ENCODE measurements at places on chromosomes 16 and 17.

DNA sequence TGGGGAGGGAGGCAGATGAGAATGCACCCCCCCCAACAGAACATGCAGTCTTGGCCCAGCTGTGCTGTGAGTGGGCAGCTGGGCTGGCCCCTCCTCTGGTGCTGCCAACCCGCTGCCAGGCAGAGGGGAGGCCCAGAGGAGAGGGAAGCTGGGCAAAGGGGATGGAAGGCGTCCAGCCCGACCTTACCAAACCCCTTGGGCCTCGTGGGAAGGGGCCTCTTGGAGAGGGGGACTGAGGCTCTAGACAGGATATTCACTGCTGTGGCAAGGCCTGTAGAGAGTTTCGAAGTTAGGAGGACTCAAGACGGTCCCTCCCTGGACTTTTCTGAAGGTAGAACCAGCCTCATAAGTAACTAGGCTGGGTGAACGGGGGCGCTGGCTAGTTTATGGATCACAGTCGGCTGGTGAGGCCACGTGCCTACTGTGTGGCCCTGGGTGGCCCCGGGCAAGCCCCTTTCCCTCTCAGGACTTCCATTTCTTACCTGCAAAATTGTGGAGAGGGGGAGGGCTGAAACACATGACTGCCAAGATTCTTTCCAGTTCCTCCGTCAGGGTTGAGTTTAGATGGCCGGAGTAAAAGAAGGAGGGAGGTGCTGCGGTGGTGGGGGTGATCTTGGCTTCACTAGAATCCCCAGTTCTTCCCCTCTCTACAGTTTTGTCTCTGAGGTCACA, 857 bp upstream of the STAT5A start:
- DNase-seq = no peak

GRCh38 chr16:24203675-24204074, 52.5 kb upstream of the CACNG3 start:
- DNase-seq = no peak

DNA sequence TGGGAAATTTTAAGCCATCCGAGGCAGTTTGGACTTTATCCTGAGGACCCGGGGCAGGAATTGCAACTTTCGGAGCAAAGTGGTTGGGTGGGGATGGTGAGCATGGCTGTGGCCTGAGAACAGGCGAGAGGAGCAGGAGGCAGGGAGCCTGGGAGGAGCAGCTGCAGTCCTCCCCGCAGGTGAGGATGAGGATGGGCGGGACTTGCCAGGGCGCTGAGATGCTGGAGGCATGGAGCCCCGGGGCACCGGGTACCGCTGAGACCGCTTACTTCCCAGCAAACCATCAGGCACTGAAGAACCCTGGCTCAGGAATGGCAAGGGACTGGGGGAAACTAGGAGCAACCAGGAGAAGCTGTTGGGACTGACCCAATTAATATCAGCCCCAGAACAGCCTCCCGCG, 210.8 kb downstream of the GSG1L start:
- no peak for DNase-seq

- DNase-seq = no peak
Observed at GRCh38 chr16:74740795-74741304, 33.8 kb downstream of the FA2H start.

- no peak for DNase-seq
Observed at GRCh38 chr17:46772475-46773220, 45.8 kb downstream of the WNT3 start.

DNA sequence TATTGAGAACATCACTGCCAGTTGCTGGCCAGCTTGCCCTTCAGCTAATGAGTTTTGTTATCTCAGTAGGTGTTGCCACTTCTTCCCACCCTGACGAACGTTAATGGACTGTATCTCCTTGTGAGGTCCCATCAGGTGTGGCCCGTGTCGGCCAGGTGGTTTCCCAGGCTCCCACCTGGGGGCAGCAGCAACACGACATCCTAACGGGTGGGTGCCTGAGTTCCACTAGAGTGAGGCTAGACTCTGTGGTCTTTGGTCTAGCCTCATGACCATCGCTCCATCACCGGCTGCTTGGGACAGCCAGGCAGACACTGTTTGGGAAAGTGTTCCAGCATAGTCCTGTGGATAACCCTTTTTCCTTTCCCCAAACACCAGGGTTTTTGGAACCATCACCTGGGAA, 45.6 kb upstream of the LCMT1 start:
- DNase-seq = no peak

GRCh38 chr17:52105591-52105990, 52.9 kb downstream of the CA10 start:
- no peak for DNase-seq

GRCh38 chr16:73176577-73177013, 128.7 kb upstream of the ZFHX3 start:
- no peak for DNase-seq

DNA sequence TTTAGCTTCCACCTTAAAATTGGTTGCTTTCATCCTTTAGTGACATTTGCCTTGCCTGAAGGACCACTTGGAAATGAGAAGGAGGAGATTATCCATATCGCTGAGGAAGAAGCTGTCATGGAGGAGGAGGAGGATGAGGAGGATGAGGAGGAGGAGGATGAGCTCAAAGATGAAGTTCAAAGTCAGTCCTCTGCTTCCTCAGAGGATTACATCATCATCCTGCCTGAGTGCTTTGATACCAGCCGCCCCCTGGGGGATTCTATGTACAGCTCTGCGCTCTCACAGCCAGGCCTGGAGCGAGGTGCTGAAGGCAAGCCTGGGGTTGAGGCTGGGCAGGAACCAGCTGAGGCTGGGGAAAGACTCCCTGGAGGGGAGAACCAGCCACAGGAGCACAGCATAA, 11.5 kb upstream of the TMEM106A start:
- no peak for DNase-seq

GRCh38 chr17:44970136-44970741, 2.1 kb upstream of the C1QL1 start:
- DNase-seq = no peak

GRCh38 chr16:31262084-31262483, 2.3 kb downstream of the ITGAM start:
- DNase-seq = no peak

- DNase-seq = peak; percentile 17
Observed at GRCh38 chr16:477301-478157, 50.0 kb upstream of the CAPN15 start.

- no peak for DNase-seq
Observed at GRCh38 chr17:43839670-43840108, 6.7 kb upstream of the MPP3 start.

- no peak for DNase-seq
Observed at GRCh38 chr17:55388842-55389241, 32.8 kb downstream of the MMD start.

GRCh38 chr17:80289616-80290015, 29.0 kb downstream of the RNF213 start:
- no peak for DNase-seq

GRCh38 chr16:23371368-23371767, 69.3 kb downstream of the SCNN1B start:
- no peak for DNase-seq

DNA sequence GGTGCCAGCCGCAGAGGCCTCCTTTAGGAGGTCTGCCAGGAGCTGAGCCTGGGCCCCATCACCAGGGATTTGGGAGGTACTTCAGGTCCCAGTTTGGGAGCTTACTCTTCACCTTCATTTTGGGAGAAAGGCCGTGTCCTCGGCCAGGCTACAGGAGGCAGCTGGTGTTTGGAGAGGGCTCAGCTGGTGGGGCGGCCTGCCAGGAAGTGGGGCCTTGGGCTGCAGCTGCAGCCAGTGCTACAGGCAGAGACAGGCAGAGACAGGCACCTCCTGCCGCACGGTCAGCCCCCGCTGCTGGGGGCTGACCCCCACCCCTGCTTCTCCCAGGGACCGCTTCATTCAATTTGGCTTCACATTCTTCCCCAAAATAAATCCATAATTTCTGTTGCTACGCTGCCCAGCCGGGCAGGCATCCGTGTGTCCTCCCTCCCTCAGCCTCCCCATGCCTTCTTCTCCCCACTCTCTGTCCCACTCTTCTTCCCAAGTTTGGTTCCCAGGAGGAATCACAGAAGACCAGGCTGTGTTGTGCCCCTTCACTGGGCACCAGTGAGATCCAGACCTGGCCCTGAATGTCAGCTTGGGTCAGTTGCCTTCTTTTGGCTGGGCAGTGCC, 6.1 kb downstream of the TMEM235 start:
- DNase-seq = no peak

DNA sequence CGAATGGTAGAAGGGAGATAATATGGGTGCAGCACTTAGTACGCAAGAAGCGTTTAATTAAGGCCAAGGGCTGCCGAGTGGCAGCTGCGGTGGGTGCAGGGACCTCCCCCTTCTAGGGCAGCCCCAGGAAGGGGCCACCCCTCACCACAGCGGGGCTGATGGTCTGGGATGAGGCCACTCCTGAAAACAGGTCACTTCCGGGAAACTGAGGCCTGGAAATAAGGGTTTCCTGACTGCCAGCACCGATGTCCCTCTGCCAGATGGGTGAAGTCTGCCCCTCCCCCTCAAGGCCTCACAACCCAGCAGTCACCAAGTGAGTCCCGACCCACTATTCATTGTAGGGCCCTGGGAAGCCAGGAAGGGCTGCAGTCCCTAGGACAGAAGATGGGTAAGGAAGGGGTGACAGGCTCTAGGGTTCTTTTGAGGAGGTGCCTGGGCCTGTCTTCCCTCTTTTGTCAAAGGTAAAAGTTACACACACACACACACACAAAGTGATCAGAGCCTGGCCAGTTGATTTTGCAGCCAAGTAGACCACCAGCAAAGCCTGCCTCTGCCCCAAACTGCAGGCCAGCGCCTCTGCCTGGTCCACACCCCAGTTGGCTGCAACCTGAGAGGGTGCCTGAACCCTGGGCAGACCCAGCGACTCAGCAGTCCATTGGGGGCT, 12.5 kb downstream of the SREBF1 start:
- no peak for DNase-seq

GRCh38 chr17:49230636-49231562, at the start of gene PHOSPHO1:
TSS of gene PHOSPHO1 (minus strand) at chr17:49230787. CDS start at chr17:49226691, 4,096 bp downstream.
- DNase-seq = peak; percentile 37

- DNase-seq = peak; percentile 8
Observed at GRCh38 chr16:82456683-82457082, 170.1 kb upstream of the CDH13 start.

DNA sequence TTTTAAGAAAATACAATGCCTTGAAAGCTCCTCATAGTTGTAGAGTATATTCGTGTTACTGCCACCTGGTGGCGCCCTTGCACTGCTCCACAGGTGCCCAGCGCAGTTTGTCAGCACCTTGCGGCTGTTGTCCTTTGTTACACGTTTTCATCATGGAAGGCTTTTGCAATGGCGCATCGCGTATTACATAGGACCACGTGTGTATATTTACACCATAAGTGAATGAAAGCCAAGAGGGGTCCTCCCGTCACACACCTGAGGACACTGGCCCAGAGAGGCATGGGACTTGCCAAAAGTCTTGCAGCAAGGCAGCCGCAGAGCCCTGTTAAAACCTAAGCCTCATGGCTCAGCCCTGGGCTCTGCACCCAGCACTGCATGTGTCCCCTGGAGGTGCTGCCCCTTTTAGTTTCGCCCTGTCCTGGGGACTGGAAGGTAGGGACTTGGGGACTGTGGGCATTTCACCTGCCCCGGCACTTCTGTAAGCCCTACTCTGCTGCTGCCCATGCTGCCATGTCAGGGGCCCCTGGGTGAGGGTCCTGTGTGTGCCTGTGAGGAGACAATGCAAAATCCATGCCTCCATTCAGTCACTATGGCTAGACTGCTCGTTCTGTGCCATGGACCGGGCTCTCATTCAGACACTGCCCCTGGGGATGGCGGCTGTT, 24.3 kb downstream of the POLR3E start:
- peak; percentile 60 for DNase-seq

DNA sequence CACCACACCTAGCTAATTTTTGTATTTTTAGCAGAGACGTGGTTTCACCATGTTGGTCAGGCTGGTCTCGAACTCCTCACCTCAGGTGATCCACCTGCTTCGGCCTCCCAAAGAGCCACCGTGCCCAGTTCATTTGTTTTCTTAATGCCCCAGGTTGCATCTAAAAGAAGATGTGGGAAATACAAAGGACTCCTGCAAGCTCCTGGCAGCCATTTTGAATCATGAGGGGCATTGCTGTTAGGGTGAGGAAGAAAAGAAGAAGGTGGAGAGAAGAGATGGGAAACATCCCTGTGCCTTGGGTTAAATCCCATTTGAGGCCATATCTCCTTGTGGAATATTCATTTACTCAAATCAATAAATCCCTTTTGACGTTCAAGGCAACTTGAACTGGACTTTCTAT, 365.3 kb upstream of the ERCC4 start:
- DNase-seq = no peak

DNA sequence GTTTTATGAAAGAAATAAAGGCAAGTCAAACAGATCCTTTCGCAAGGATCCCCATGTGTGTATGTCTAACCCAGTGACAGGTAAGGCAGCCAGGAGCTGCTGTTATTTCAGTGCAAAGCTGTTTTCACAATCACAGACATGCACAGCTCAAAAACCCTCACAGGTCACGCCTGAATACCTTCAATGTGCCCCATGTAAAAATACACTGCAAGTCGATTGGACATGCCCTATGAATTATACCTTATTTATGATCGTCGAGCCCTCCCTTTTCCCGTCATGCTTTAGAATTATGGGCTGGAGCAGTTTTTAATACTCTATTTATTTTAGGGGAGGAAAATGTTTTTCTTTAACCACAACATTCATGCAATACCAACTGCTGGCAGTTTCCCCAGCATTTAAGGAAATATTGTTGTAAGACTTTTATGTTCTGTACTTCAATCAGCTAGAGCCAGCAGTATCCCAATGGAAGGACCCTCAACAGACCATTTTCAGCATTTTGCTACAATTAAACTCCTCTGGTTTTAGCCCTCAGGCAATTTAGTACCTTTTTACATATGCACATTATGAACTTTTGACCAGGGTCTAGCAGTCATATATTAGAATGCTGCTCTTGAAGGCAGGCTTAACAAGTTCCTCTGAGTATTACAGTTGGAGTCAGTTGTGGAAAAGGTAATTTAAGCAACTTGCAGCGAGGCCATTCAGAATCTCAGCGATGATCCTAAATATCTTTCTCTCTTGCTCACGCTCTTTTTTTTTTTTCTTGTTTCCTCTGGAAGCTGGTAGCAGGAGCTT, 362.2 kb downstream of the WWOX start:
- DNase-seq = no peak

DNA sequence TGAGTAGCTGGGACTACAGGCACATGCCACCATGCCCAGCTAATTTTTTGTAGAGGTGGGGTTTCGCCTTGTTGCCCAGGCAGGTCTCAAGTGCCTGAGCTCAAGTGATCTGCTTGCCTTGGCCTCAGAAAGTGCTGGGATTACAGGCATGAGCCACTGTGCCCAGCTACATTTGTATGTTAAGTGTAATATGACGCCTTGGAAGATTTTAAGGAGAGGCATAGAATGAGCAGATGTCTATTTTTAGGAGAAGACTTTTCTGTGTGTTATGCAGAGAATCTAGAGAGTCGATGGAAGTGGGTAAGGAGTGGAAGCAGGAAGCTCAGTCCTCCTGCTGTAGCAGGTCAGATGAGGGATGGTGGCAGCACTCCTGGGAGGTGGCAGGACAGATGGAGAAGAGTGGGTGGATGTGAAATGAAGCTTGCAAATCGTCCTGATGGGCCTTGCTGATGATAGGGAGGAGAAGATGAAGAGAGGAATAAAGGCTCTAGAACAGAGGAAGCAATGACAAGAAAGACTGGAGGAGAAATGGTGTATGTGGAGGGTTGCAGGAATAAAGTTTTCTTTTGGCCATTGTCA, 125.3 kb downstream of the SHISA6 start:
- no peak for DNase-seq

GRCh38 chr17:62626719-62627218, 701 bp upstream of the MRC2 start:
- DNase-seq = no peak

GRCh38 chr16:7303660-7304200, 28.9 kb upstream of the RBFOX1 start:
- no peak for DNase-seq

GRCh38 chr16:67702130-67702529, 17.0 kb downstream of the GFOD2 start:
- no peak for DNase-seq

- DNase-seq = peak; percentile 90
Observed at GRCh38 chr16:73068541-73069401, 20.8 kb upstream of the ZFHX3 start.

Data from pulmonary artery endothelial cell (primary cell).